Putamen (tissue), 1 donor: ENCODE measurements at places on chromosomes 13 and 19.

DNA sequence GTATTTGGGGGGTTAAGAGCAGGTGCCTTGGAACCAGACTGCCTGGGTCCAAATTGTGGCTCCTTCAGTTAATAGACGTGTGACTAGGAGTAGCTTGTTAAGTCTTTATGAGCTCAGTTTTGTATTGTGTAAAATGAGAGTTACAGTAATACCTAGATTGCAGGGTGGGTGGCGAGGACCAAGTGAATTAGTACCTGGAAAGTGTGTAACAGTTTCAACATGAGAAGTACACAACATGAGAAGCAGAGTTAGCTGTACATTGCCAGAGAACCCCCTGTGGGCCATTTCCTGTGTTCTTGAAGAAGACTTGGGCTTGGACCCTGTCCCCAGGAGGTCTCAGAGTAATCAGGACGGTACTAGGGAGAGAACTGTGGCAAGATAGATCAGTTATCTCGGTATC lies 36.8 kb downstream of the PPP2R1A start:
- no peak for DNase-seq

DNA sequence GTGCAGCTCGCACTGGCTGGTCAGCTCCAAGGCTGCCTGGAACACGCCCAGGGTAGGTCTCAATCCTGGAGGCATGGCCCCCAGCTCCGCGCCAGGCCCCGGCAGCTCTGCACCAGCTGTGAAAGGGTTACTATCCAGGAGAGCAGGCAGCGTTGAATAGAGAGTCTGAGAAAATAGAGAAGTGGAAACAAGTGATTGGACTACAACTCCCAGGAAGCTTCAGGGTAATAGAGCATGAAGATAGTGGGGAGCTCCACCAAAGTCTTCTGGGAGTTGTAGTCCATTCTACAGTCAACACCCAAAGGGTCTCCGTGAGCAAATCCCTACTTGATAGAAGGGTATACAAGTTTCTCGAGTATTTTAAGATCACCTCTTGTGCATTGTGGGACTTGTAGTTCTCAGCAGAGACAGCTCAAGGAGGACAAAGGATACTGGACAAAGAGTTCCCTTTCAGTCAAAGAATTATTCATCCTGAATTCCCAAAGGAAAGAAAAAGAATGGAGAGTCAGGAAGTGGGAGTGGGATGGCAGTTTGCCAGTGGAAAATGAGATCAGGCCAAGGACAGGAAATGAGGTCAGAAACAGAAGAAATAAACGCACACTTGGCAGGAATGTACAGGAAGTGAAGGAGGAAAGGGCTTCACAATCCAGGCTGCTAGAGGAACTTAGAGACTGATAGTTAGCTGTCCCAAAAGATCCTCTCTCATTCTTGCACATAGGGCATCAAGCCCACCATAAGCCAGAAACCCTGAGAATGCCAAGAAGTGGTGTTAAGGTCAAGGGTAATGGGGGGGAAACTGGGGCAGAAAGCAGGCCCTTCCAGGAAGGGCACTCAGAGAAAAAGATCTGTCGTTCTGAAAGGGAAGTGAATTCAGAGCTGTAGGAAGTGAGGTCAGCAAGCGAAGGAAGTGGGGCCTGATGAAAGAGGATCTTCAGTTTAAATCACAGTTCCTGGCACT lies 5.5 kb upstream of the MAMSTR start:
- no peak for DNase-seq

DNA sequence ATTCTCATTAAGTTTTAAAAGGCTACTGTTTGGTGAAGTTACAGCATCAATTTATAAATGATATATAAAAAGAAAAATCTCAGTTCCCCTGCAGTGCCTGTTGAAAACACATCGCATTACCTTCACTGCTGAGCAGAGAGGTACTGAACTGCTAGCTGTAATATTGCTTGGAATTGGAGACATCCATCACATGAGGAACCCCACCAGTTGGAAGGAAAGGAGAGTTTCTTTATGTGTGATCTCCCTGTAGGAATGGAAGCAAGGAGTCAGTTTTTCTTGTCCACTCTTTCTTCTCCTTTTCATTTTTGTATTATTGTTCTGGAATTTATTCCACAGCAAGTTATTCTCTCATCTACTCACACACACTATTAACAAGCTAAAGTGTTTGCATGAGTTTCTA lies 1586.0 kb upstream of the PRR20A start:
- DNase-seq = no peak

DNA sequence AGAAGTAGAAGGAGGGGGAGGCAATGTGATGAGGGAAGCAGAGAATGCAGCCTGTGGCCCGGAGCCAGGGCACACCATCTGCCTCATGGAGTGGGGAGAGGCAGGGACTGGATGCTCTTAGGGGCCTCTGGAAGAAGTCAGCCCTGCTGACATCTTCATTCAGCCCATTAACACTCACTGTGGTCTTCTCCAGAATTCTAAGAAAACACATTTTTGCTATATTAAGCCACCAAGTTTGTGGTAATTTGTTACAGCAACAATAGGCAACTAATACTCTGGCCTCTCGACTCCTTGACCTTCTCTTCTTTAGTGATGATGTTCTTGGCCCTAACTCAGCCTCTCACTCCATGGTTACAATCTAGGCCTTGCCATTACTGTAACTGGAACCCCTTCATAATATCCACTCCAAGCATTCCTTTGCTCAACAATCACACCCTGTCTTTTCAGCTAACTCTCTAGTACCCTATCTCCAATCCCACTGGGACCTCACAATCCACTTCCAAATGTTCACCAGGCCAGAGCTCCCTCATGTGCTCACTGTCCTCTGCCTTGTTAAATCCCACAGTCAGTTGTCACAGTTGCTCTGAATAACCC lies 98.5 kb downstream of the MIPEP start:
- DNase-seq = no peak

GRCh38 chr13:39616087-39616694 lies 13.2 kb upstream of the LHFPL6 start:
- peak; percentile 73 for DNase-seq

GRCh38 chr19:43774103-43774939 lies 6.5 kb downstream of the KCNN4 start:
- no peak for DNase-seq
